ENCODE measurements at places on chromosomes 2 and 18. TPM values are rescaled to one million over a fixed set of nuclear protein-coding genes. Genes with fewer than 3 reads are reported as not detected.
A peak's percentile ranks its signal among the peaks of the same experiment; 100 is the strongest.

APOB gene
- not detected for total RNA-seq

TRIB2 gene
- total RNA-seq: 150 TPM

CCDC121 gene
- 1.8 TPM for total RNA-seq

- no peak for DNase-seq
Measured at GRCh38 chr2:151805961-151806360, 22.3 kb downstream of the ARL5A start.

DNA sequence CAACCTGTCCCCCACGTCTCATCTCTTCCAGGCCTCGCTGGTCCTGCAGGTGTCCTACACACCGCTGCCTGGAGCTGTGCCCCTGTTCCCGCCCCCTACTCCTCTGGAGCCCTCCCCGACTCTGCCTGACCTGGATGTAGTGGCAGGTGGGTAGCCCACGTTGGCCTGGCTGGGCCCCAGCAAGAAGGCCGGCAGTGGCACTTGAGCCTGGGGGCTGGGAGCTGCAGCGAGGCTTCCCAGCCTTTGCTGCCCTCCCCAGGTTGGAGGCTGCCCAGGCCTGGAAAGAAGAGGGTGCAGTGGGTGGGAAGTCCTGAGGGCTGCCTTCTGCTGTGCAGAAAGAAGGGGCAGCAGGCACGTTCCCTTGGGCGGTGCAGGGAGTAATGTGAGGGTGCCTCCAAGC is 58.4 kb downstream of the DYSF start:
- no peak for DNase-seq

- DNase-seq: no peak
Measured at GRCh38 chr2:43047187-43047780, 179.1 kb downstream of the ZFP36L2 start.

DNA sequence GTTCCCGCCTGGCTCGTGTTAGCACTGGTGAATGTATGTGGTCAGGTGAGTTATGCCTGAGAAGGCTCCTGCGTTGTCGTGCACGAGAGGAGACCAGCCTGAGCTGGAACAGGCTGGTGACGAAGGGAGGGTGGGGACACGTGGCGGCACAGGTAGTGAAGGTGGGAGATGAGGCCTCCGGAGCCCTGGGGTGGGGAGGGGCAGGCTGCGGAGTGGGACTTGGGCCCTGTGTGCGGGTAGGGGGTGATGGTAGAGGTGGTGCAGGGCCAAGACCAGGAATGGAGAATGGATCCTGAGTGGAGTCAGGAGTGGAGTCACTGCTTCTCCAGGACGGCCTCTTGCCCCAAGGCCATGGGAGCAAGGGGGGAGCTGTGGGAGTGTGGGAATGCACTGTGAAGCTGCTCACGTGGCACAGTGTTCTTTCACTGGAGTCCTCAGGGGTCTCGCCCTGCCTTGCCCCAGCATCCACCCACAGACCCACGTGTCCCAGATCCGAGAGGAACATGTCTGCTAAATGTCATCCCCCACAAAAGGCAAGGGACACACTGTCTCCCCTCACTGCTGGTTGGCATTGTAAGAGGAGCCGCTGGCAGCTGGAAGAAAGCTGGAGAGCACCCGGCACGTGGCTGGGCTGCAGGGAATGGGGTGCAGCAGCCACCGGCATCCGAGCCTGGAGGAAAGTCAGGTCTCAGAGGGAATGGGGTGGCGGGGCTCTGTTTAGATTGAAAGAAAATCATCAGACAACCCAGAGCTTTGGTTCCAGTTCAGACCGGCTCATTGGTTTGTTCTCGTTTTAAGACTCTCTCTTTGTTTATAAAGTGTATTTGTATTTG is 63.7 kb downstream of the CYP26B1 start:
- DNase-seq: no peak

DNA sequence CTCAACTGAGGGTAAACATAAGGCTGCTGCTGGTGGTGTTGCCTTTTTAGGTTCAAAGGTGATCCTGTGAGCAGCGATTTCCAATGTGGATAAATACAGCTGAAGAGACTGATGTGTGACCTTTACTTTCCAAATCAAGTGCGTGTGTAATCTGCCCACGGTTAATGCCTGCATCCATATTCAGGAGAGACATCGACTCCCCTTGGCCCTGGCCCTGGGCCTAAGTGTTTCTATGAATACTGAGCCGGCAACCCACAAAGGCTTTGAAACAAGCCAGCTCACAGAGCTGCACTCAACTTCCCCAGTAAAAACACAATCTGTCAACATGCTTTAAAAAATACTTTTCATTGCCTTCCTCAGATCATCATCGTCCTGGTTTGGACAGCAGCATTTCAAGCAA is 1026.6 kb downstream of the TMEM182 start:
- no peak for DNase-seq

KYNU gene
- total RNA-seq: 31.6 TPM

GRCh38 chr2:60273836-60274235 is 279.6 kb downstream of the BCL11A start:
- no peak for DNase-seq

SLC4A5 gene
- 0.10 TPM for total RNA-seq

LYPD6B gene
- 21.6 TPM for total RNA-seq

DNA sequence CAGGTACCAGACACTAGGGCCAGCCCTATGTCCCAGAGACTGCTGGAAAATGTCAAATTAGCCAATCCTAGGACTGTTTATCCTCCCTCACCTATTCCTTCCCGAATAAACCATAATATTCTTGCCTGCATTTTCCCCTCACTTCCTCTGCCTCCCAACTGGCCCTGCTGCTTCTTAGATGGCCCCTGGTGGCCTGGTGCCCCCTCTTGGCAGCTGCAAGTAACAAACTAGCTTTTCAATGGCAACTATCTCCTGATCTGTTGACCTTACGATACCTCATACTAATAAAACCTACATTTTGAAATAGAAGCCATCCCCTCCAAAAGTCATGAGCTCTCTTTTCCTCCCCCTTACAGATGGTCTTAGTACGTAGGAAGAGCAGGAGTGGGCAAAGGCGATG is 132.0 kb downstream of the ALPK2 start:
- no peak for DNase-seq

- no peak for DNase-seq
Measured at GRCh38 chr2:139083121-139083520, 302.9 kb upstream of the NXPH2 start.

DNA sequence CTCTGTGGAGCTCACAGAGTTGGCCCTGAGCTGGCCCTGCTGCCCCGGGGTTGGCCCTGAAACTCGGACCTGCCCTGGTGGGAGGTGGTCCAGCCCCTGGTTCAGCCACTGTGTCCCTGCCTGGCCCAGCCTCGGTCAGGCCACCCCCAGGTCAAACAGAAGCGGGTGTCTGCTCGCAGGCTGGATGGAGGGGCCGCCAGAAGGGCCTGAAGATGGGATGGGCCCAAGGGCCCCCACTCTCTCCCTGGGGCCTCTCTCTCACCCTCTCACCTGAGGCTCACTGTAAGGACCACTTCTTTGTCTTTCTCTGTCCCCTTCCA is 25.1 kb upstream of the B3GNT7 start:
- DNase-seq: no peak

DNA sequence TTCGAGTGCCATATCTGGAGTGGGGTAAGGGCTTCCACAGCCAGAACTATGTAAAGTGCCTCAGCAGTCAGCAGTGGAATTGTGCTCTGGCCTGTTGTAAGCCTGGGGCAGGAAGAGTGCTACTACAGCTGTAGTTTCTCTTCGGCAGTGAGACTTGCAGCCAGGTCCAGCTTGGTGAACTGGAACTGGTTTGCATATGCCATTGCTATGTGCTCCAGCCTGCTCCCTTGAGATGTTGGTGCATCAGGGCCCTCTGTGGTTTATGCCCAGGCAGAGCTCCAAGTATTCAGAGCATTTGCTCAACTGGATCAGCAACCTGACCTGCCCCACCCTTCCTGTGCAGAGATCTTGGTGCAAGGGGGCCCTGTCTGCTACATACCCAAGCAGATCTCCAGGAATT is 47.8 kb downstream of the ZNF804A start:
- no peak for DNase-seq

GRCh38 chr18:62505669-62506494 is 16.9 kb upstream of the ZCCHC2 start:
- DNase-seq: peak; percentile 29

- DNase-seq: no peak
Measured at GRCh38 chr2:121955426-121955825, 200.0 kb downstream of the TSN start.

All from RPMI7951 (cell line).